ENCODE measurements at places on chromosomes 3 and 15. TPM values are rescaled to one million over a fixed set of nuclear protein-coding genes. Genes with fewer than 3 reads are reported as not detected.

- no peak for DNase-seq
- peaks cover 14% of the 10 kb centered on the region for H3K4me1 ChIP-seq
- no peaks in the 10 kb centered on the region for H3K36me3 ChIP-seq
These were observed 22.3 kb downstream of the NR2F2 start for GRCh38 chr15:96352604-96353405.

DNA sequence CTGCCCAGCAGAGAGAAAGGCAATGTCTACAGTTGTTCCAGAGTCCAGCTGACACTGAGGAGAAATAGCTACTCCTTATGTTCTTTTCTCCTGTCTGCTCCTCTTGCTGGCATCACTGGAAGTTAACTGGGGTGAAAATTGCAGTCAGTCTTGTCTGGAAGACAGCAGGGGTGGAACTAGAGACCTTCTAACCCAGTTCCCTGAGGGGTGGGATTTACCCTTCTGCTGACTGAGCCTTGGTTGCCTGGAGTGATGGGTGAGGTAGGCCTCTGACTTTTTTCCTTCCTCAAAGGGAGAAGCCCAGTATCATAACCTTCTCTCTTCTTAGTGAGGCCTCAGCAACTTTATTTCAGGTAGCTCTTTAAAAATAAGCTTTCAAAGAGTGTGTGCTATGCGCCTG lies 16.2 kb downstream of the ZNF609 start:
- H3K36me3 ChIP-seq = no peaks in the 10 kb centered on the region
- no peak for DNase-seq
- H3K27ac ChIP-seq = no peak overlapping the region
- H3K27me3 ChIP-seq = no peaks in the 10 kb centered on the region

DNA sequence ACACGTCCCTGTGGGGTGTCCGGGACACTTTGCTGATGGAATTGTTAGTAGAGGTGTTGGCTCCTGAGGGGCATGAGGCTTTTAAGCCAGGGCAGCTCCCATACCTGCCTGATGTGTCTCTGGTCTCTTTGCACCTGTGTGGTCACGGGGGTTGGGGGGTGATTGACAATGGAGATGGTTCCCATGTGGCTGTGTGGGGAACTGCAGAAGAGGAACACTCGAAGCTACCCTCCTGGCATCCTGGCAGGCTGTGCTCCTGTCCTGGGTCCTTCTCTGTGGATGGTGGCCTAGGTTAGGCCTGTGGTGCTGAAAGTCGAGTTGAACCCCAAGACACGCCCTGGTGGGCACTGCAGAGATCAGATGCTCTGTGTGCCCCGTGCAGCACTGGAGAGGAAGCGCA lies 73.4 kb downstream of the HMCES start:
- no peak overlapping the region for H3K27ac ChIP-seq
- H3K4me3 ChIP-seq = no peak overlapping the region
- no peak for DNase-seq

- no peaks in the 10 kb centered on the region for H3K4me1 ChIP-seq
- DNase-seq = no peak
- no peaks in the 10 kb centered on the region for H3K36me3 ChIP-seq
- no peak overlapping the region for H3K27ac ChIP-seq
These were observed 122.0 kb upstream of the SLC7A14 start for GRCh38 chr3:170707899-170708298.

GRCh38 chr3:152405915-152406802 lies 137.4 kb downstream of the MBNL1 start:
- peak overlapping the region; percentile 72 for H3K27ac ChIP-seq
- no peak for DNase-seq
- H3K27me3 ChIP-seq = no peaks in the 10 kb centered on the region
- peaks cover 74% of the 10 kb centered on the region for H3K4me1 ChIP-seq

DNA sequence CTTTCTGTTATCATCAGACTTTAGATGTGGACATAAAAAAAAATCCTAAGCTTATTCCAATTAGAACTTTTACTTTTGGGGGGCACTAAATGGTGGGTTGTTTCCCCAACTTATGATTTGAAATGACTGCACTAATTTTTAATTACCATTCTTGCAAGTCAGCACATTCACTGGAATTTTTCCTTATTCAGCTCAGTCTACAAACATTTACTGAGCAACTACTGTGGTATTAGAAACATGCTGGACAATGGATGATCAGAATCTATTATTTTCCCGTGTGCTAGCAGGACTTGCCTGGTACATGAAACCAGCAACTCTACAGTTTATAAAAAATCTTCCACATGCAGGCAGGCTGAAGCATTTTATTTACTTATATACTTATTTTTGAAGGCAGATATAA lies 273.6 kb downstream of the FOXP1 start:
- H3K27me3 ChIP-seq = no peaks in the 10 kb centered on the region
- peaks cover 1% of the 10 kb centered on the region for H3K36me3 ChIP-seq
- H3K4me1 ChIP-seq = peaks cover 53% of the 10 kb centered on the region
- no peak overlapping the region for H3K4me3 ChIP-seq
- DNase-seq = no peak

DNA sequence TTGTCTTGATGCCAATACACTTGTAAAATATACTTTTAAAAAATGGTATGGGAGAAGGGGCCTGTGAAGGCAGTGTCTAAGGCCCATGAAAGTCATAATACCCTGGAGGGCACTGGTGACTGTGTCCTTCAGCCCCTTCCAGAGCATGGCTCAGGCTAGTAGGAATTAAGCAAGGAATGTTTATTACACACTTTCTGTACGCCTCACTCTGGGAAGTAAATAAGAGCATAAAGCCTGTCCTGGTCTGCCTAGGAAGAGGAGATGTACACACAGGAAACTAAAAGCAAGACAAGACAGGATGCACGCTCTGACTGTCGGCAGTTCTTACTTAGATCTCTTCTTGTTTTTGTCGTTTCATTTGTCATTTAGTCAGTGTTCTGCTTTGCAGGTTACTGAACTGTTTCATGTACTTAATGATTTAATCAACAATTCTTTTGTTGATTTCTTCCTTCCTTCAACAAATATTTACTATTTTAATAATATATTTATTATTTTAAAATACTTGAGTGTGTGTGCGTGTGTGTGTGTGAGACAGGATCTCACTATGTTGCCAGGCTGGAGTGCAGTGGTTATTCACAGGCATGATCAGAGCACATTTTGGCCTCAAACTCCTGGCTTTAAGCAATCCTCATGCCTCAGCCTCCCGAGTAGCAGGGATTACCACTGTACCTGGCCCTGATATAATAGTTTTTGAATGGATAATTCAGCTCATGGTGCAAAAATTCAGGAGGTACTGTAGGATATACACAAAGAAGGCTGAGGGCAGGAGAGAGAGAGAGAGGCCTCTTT lies 9.0 kb upstream of the SMAD6 start:
- DNase-seq = peak; percentile 48
- H3K27me3 ChIP-seq = no peaks in the 10 kb centered on the region
- H3K4me3 ChIP-seq = no peak overlapping the region
- H3K27ac ChIP-seq = peak overlapping the region; percentile 36
- H3K36me3 ChIP-seq = no peaks in the 10 kb centered on the region

DNA sequence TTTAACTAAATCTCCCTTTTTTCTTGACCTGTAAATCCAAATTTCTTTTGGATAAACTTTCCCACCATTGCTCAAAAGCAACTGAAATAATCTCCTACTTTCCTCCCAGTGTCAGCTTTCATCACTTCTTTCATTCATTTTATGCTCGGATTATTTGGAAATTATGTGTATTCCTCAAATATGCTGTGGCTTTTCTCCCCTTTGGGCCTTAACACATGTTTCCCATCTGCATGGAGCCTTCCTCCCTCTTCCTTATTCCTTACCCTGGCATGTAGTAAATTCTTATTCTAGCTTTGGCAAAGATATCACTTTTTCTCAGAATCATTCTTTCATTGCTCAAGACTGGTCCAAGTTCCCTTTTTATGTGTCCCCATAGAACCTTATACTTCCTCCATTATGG lies 41.8 kb upstream of the TUSC7 start:
- no peak for DNase-seq
- H3K4me1 ChIP-seq = no peaks in the 10 kb centered on the region
- H3K4me3 ChIP-seq = no peak overlapping the region
- H3K27ac ChIP-seq = no peak overlapping the region

GRCh38 chr3:144770915-144771351 lies 799.3 kb downstream of the DIPK2A start:
- H3K27me3 ChIP-seq = no peaks in the 10 kb centered on the region
- H3K36me3 ChIP-seq = no peaks in the 10 kb centered on the region
- H3K4me3 ChIP-seq = no peak overlapping the region

DNA sequence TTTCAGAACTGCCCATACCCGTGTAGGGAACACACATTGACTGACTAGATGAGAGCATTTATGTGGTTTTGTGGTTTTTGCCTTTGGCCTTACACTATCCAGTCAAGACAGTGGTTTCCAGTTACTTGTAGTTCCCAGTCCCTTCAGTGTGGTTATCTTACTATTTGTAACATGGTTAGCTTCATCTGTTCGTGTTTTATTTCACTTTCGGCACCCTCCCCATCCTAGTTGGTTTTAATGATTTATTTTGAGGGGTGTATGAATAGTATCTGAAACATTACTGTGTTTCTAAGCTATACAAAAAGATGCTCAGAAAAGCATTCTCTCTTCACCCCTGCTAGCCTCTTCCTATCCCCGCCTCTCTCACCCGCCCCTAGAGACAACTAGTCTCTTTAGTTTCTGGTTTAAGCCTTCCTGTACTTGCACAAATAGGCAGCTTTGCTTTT lies 14.1 kb downstream of the LYSMD4 start:
- no peak overlapping the region for H3K4me3 ChIP-seq
- DNase-seq = no peak
- no peaks in the 10 kb centered on the region for H3K27me3 ChIP-seq
- H3K27ac ChIP-seq = no peak overlapping the region
- peaks cover 3% of the 10 kb centered on the region for H3K36me3 ChIP-seq

- DNase-seq = no peak
- H3K36me3 ChIP-seq = peaks cover 21% of the 10 kb centered on the region
- no peaks in the 10 kb centered on the region for H3K27me3 ChIP-seq
- H3K4me3 ChIP-seq = no peak overlapping the region
- peak overlapping the region; percentile 72 for H3K27ac ChIP-seq
- peaks cover 16% of the 10 kb centered on the region for H3K4me1 ChIP-seq
These were observed 19.5 kb downstream of the SEC22C start for GRCh38 chr3:42562047-42562907.

DNA sequence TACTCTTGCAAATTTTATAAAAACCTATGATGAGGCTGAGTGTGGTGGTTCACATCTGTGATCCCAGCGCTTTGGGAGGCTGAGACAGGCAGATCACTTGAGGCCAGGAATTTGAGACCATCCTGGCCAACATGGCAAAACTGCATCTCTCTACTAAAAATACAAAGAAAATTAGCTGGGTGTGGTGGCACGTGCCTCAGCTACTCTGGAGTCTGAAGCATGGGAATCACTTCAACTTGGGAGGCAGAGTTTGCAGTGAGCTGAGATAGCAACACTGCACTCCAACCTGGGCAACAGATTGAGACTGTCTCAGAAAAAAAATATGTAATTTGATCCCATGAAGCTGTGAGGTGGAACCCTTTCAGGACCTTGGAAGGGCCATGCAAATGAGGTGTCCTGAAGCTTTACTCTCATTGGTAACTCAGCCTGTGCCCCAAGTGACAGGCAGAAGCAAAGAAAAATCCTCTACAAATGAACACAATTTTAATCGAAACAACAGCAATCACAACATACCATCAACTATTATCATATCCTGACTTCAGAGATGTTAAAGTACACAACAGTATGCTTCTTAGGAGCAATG lies 84.6 kb upstream of the CDV3 start:
- no peak for DNase-seq
- no peaks in the 10 kb centered on the region for H3K27me3 ChIP-seq
- H3K27ac ChIP-seq = peak overlapping the region; percentile 29
- peaks cover 51% of the 10 kb centered on the region for H3K4me1 ChIP-seq
- no peaks in the 10 kb centered on the region for H3K36me3 ChIP-seq
- no peak overlapping the region for H3K4me3 ChIP-seq

GRCh38 chr3:123834631-123835030 lies 49.5 kb downstream of the MYLK start:
- no peak for DNase-seq
- no peak overlapping the region for H3K27ac ChIP-seq
- H3K4me1 ChIP-seq = no peaks in the 10 kb centered on the region
- no peak overlapping the region for H3K4me3 ChIP-seq
- peaks cover 12% of the 10 kb centered on the region for H3K27me3 ChIP-seq

DNA sequence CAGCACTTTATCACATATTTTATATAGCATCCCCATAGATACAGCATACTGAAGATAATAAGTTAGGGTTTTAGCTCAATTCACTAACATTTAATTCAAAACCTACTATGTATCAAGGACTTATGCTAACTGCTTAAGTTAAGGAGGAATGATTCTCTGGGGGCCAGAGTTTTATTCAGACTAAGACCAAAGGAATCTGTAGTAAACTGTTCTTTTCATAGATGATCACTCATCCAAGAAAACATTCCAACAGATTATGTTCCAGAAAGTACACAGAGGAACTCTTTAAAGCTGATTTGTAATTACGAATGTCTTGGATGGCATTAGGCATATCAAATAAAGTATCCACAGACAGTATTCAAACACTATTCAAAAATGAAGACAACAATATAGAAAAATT lies 226.4 kb downstream of the SCAPER start:
- no peaks in the 10 kb centered on the region for H3K27me3 ChIP-seq
- H3K4me1 ChIP-seq = no peaks in the 10 kb centered on the region
- no peak for DNase-seq
- no peak overlapping the region for H3K4me3 ChIP-seq
- peaks cover 8% of the 10 kb centered on the region for H3K36me3 ChIP-seq

DNA sequence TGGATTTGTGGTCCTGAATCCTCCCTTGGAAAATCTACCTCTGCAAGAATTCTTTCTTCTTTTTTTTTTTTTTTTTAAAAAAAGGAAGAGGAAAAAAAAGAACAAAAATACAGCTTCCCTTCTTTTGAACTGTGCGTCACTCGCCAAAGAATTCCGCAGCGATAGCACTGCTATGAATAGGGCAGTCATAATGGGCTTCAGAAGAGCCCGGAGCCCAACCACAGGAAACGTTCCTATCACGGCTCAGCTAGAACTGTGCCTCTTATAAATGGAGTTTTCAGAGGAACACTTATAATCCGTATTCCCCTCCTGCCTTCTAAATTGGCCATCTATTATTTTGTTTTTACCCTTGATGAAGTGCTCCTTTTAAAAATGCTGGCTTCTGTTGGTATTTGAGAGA lies 227.7 kb downstream of the ADAMTS17 start:
- peak; percentile 18 for DNase-seq
- peaks cover 27% of the 10 kb centered on the region for H3K4me1 ChIP-seq
- peaks cover 2% of the 10 kb centered on the region for H3K36me3 ChIP-seq
- no peaks in the 10 kb centered on the region for H3K27me3 ChIP-seq

- no peaks in the 10 kb centered on the region for H3K27me3 ChIP-seq
- DNase-seq = no peak
- no peak overlapping the region for H3K4me3 ChIP-seq
These were observed 427.5 kb downstream of the TUSC7 start for GRCh38 chr3:117137065-117137464.

GNB5 gene
- total RNA-seq = 24.0 TPM

STAC gene
- not detected for total RNA-seq

CFAP100 gene
- not detected for total RNA-seq

KBTBD13 gene
- total RNA-seq = not detected

LSAMP gene
- not detected for total RNA-seq

TOMM70 gene
- total RNA-seq = 47.1 TPM

ZNF774 gene
- total RNA-seq = 0.68 TPM

GOLGA6L9 gene
- total RNA-seq = 1.9 TPM

EAF2 gene
- 14.8 TPM for total RNA-seq

ROPN1 gene
- total RNA-seq = not detected

EFHB gene
- total RNA-seq = 0.51 TPM
